ENCODE measurements at places on chromosomes 2 and 18.

- no peak for DNase-seq
These were observed 323.7 kb upstream of the SALL3 start for GRCh38 chr18:78655921-78656320.

GRCh38 chr2:60964651-60965498 lies 52.6 kb upstream of the PEX13 start:
- DNase-seq = no peak

DNA sequence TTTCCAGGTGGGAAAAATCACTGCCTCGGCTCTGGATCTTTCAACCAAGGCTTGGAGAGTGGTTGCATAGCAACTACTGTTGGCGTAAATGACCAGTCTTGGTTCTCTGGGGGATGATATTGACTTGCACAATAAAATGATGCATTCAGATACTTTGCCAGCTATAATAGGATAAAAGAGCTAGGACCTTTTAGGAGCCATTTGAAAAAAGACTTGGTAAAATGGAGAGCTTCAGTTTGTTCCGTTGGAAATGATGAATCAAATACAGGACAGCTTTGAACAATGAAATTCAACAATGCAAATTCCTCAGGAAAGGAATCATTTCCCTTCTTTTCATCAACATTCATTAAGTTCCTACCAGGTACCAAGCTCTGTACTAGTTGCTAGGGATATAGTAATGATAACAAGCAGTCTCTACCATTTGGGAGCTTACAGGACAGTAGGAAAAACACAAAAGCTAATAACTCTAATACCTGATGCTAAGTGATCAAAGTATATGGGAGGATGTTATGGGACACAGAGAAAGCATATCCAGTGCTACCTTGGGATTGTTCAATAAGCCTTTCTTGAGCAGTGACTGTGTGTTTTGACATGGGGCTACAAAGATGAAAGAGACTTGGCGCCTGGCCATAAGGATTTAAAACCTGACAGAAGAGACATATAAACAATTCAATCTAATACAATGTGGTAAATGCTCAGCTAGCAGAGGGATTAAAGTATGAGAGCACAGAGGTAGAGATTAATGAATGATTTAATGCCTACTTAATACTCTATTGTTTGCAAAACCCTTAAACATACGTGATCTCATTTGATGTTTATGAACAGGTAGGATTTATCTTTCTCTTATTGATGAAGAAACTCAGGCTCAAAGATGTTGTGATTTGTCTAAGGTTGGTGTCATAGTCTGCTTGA lies 110.7 kb downstream of the QPCT start:
- no peak for DNase-seq

DNA sequence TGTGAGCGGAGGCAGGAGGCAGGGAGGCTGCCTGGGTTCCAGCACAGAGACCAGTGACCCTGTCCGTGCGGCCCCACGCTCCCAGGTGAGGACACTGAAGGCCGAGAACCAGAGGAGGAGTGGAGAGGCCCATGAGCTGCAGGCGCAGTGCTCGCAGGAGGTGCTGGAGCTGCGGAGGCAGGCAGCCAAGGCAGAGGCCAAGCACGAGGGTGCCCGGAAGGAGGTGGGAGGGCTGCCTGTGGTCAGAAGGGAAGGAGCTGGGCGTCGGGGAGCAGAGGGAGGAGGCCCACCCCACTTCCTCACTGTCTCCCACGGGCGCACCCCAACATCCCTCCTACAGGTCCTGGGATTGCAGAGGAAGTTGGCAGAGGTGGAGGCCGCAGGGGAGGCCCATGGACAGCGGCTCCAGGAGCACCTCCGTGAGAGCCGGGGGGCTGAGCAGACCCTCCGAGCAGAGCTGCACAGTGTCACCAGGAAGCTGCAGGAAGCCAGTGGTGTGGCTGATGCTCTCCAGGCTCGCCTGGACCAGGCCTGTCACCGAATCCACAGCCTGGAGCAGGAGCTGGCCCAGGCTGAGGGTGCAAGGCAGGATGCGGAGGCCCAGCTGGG lies 33.0 kb upstream of the SNED1 start:
- no peak for DNase-seq

GRCh38 chr18:5630057-5630899 lies 86.5 kb upstream of the EPB41L3 start:
- DNase-seq = peak; percentile 18

DNA sequence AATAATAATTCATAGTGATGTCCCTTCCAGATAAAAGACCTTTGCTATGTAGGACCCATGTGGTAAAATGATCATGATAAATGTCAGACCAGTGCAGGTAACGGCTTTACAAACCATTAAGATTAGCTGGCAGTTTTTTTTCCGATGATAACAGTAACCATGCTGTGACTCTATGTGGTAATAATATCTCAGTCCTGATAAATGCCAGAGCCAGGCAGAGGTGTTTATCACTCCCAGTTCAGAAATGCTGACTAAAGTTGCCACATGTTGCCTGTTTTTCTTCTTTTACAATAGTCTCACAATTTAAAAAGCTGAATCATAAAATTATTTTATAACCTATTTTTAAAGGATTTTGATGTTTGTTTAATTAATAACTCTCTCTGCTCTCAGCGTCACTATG lies 565.1 kb downstream of the ARHGAP15 start:
- no peak for DNase-seq

DNA sequence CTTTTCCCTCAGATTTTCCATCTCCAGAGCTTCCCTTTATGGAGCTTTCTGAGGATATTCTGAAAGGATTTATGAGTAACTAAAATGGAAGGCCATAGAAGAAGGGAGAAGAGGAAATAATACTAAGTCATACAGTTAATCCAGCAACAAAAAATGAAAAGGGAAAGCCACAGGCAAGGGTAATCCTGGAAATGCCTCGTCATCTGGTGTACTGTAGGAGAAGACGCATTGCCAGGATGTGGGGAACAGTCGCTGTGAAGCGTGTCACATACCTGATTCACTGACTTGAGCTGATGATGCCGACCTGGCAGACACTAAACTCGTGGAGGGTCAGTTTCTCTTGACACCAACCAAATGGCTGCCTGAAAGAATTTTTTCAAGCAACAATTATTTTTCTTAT lies 34.7 kb upstream of the ALPP start:
- no peak for DNase-seq

Measured in hepatic stellate cell (primary cell).